ENCODE measurements at places on chromosomes 4 and X.

GRCh38 chr4:183852910-183853547, 52.1 kb upstream of the STOX2 start:
- no peak for DNase-seq

GRCh38 chrX:53704294-53704693, 17.8 kb upstream of the HUWE1 start:
- DNase-seq = no peak

GRCh38 chr4:124804584-124804983, 92.1 kb upstream of the ANKRD50 start:
- no peak for DNase-seq

GRCh38 chrX:2159861-2160260, 340.9 kb downstream of the DHRSX start:
- no peak for DNase-seq

DNA sequence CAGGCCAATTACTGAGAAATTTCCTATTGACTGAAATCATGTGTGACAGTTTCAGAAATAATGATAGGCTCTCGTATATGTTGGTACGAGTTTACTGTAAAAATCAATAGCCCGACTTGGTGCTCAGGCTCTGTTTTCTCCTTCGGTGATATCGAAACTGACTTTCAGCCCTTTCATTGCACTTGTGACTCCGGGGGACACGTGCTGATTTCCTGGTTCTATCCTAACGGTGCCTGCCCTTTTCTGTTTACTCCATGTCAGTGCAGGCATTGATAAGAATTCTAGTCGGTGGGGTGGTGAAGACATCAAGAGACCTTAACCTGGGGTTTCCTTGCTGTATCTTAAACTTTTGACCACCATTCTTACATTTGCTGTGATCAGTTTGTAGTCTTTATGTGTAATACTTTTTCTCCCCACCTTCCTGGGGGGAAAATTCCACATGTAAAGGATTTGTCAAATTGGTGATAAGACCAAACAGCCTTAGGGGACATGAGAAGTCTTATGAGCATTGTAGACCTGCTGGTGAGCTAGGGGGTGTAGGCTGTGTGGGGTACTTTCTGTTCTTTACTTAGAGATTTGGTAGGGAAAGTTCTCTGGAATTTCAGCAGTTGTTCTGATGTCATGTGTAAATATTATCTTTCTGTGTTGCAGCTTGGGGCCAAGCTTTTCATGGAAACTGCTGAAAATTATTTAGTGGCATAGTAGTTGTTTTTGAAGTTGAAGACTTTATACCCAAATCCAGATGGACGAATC, 52.7 kb downstream of the TMEM131L start:
- no peak for DNase-seq

DNA sequence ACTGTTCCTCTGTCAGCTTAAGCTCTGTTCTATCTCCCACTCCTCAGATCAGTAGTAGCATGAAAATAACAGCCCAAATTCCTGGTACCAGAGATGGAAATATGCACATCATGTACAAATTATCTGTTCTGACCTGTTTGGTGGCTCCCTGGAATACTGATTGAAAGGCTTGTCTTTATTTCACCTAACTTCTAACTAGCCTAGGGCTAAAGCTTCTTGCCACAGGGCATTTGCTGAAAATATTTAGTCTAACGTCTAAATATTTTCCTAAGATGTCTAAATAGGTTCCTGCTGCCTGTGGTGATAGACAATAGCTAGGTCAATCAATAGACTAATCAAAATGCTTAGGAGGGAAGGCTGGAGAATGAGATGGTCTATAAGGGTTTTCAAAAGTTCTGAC, 12.9 kb upstream of the PRMT9 start:
- no peak for DNase-seq

DNA sequence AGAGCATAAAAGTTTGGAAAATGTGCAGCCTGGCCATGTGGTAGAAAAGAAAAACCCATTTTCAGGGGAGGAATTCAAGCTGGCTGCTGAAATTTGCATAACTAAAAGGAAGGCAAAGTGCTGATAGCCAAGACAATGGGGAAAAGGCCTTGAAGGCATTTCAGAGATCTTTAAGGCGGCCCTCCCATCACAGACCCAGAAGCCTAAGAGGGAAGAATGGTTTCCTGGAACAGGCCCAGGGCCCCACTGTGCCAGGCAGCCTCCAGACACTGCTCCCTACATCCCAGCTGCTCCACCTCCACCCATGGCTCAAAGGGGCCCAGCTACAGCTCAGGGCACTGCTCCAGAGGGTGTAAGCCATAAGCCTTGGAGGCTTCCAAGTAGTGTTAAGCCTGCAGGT, 158.0 kb upstream of the PRDX4 start:
- no peak for DNase-seq

DNA sequence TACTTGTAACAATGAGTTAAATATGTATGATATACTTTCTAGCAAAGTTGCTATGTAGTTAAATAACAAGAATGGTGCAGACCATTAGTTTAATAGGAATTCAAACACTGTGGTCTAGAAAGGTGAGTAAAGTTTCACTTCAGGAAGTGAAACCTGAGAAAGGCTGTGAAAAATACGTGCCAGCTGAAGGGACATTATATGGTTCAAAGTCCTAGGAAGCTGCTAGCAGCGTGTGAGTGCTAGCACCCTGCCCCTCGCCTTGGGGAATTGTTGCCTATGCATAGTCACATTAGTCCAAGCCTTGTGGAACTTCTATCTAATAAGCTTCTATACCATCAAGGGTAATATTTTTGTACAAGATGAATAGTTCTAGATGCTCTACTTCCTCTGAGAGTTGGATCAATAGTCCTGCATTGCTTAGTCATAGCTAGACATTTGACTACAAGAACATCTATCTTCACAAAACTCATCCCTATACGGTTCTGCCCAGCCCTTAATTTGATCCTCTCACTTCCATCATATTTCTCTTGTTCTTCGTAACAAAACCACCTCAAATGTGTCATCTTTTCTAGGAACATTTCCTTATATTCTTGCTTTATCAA, 45.8 kb upstream of the ARSJ start:
- no peak for DNase-seq

DNA sequence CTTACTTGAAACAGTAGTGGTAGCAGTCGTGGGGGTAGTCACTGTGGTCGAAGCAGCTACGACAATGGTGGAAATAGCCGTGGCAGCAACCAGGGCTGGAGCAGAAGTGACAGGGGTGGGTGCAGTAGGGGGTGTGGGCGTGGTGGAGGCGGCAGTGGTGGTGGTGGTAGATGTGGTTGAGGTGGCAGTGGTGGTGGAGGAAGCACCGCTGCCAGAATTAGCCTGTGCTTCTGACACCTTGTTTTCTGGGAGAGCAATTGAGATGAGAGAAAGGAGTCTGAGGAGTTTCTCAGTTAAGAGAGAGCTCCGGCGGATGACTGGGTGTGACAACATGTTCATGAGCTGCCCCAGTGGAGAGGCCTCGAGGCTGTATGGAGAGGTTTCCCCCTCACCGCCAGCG, 113.5 kb upstream of the HSD17B10 start:
- DNase-seq = no peak

- DNase-seq = no peak
These were observed 762.0 kb downstream of the GRID2 start for GRCh38 chr4:93065790-93066189.

DNA sequence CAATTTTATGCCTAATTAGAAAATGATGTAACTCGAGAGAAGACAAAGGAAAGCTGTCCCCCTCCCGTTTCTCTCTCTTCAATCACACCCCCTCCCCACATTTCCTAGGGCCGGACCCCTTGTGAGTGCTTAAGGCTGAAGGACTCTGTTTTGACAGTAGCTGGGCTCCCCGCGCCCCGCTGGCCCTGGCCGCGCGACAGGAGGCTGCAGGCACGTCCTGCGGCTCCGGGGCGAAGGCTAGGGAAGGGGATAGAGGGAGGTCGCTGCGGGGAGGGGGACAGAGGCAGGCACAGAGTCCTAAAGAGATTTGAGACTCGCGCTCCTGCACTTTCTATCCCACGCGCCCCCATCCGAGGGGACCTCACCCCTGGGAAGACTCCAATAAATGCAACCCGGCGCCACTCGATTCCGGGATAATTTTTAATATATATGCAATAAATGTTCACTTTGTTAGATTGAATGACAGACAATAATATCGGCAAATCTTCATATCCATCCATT, 56.2 kb upstream of the TMEM33 start:
- no peak for DNase-seq
